ENCODE measurements at places on chromosomes 3 and 15.

DNA sequence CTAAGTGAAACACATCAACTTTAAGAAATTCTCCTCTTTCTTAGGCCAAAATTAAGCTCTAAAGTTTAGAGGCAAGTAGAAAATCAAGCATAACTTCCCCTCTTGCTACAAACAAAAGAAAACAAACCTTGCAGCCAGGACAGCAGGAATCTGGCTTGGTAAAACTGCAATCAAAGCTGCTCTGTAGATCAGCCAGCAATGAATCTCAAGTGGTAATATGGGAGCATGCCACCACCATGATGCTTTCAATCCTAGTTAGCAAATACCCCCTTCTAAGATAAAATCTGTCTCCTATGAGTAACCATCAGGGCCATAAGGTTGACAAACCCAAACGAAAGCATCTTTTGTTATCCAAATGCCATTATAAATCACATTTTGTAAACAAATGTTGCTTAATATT is 208.3 kb upstream of the PLSCR5 start:
- DNase-seq = no peak

DNA sequence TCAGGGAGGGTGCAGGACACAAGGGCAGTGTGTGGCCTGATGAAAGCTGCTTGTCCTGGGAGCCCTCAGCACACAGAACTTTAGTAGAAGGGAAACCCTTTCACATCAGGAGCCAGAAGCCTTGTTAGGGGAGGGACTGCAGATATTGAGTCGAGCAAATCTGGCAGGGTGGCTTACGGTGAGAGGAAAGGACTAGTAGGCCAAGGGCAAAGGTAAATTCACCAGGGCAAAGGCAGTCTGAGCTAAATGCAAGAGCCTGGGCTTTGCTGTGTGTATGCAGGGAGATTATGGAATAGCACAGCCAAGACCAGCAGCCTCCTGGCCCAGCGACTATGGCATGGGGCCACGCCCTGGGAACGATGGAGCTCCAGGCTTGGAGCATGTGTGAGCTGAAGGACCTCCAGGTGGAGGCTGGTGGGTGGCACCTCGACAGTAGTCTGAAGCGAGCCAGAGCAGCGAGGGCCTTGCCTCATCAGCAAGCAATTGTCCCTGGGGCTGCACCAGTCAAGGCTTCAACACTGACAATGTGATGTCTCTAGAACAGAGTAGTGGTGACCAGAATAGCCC is 76.1 kb downstream of the CCR1 start:
- DNase-seq = no peak

- no peak for DNase-seq
Measured at GRCh38 chr15:79478108-79478507, 46.0 kb downstream of the MINAR1 start.

GRCh38 chr3:101870138-101870537 is 20.8 kb downstream of the NFKBIZ start:
- DNase-seq = no peak

- DNase-seq = no peak
Measured at GRCh38 chr15:27937851-27938250, 161.3 kb downstream of the OCA2 start.

DNA sequence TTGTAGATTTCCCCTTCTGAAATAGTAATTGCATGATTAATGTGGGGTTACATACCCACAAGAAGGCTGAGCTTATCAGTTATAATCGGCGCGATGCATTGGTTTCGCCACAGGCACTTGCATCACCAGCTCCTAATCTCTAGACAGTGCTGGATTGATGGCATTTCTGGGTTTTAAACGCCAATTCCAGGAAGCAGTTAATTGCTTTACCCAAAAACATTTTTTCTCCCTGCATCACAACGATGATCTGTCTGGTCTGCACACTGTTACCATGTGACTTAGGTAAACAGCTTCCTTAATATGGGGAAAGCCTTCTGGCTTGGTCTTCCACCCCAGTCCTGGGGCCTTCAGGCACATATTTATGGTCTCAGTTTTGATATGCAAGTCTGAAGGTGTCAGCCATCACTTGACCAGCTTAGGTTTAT is 70.0 kb upstream of the HEG1 start:
- no peak for DNase-seq

GRCh38 chr15:51313074-51313393 is 25.4 kb downstream of the CYP19A1 start:
- no peak for DNase-seq

DNA sequence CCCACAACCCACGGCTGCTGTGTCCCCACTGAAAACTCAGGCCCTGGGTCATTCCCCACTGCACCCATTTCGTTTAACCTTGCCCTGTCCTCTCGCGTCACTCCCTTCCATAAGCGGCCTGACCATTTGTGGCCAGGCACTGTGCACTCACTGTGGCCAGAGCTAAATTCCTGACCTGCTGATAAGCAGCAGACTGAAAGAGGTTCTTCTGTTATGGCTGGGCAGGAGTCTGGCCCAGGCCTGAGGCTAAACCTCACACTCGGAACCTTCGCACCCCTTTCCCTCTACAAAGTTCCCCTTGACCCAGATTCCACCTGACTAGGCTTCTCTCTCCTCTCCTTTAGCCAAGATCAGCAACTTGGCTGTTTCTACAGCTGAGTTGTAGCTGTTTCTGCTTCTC is 62.3 kb downstream of the ADAMTS17 start:
- no peak for DNase-seq

DNA sequence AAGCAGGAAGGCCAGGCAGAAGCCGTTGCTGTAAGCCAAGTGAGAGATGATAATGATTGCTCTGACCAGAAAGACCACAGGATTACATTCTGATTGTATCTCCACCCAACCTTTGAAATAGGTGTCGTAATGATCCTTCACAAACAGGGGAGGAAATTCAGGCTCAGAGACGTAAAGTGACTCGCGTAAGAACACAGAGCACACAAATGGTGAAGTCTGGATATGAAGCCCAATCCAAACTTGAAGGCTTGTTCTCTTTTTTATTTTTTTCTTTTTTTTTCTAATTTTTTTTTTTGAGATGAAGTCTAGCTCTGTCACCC is 25.3 kb upstream of the PIAS1 start:
- no peak for DNase-seq

DNA sequence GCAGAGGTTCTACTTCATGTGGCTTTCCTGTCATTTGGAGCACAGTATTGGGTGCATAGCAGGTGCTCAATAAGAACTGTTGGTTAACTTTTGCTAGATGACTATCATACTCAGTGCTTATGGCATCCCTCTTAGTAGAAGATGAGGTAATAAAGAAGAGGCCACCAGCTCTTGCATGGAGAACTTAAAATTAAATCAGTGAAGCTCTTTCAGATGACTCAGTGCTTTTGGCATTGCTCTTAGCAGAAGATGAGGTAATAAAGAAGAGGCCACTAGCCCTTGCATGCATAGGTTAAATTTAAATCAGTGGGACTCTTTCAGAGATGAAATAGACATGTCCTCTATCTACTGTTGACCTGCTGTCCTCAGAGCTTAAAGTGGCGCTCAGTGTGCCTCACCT is 109.4 kb upstream of the FGF7 start:
- no peak for DNase-seq

GRCh38 chr3:144112437-144112836 is 140.8 kb downstream of the DIPK2A start:
- DNase-seq = no peak
